ENCODE measurements at places on chromosomes 7 and 10. TPM values are rescaled to one million over a fixed set of nuclear protein-coding genes. Genes with fewer than 3 reads are reported as not detected.

The RET gene
- not detected for total RNA-seq

DNA sequence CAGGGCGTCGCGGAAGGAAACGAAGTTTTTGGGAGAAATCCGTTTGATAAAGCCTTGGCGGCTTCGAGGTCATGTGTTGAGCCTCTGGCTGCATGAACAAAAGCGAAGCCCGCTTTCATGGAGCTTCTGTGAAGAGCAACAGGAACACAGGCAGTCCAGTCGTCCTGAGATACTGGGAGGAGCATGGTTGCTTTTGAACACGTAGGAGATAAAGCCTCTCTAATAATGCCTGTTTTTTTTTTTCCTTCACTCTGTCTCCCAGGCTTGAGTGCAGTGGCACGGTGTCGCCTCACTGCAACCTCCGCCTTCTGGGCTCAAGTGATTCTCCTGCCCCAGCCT lies 473 bp upstream of the ZNF32 start:
- H3K4me1 ChIP-seq, result peaks cover 10% of the 10 kb centered on the region
- H3K27me3 ChIP-seq, result no peaks in the 10 kb centered on the region
- H3K36me3 ChIP-seq, result peaks cover 25% of the 10 kb centered on the region

DNA sequence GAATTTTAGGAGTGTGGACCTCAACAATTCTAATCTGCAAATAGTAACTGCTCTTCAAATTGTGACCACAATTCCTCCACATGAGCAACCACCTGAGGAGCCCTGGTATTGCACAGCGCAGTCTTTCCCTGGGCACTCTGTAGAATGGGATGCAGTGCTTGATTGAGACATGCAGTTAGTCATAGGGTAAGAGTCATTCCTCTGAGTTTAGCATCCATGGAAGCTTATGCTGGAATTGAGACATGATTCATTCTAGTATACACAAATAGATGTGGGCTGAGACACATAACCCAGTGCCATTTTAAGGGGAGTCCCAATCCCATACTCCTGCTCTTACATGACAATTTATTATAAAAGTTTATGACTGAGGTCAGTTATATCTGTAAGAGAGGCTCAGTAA lies 582.3 kb upstream of the CNTNAP2 start:
- no peaks in the 10 kb centered on the region for H3K27me3 ChIP-seq
- H3K4me3 ChIP-seq, result no peak overlapping the region
- no peaks in the 10 kb centered on the region for H3K36me3 ChIP-seq
- 0 out of 2 replicates have a peak, but pooled peaks cover 3% of the 10 kb centered on the region for H3K4me1 ChIP-seq

DNA sequence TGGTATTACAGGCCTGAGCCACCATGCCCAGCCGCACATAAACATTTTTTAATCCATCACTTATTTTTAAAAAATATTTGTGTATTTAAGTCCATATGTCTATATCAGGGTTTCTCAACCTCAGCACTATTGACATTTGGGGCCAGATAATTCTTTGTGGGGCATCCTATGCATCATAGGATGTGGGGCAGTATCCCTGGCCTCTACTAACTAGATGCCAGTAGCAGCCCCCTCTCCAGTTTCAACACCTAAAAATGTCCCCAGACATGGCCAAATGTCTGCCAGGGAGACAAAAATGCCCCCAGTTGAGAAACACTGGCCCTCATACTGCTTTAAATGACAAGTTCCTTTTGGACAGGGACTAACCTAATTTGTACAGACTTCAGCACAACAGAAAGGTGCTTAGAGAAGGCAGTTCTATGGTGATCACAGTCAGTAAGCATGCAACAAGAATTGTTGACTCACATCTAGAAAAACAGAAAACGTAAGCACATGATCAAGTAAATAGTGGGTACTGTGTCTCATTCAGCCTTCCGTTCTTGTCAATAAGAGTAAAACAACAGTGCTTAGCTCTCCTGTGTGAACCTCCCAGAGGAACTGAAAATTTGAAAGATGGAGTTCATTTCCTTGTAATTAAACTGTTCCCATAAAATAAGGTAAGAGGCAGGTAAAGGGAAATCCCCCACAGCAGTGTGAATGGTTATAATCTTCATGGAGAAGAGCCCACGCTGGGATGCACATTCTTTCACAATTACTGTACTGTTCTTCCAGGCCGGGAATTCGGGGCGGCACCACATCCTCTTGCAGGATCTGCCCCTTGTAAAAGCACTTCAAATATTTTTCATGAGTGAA lies 17.3 kb upstream of the ADRB1 start:
- no peaks in the 10 kb centered on the region for H3K36me3 ChIP-seq
- H3K4me1 ChIP-seq, result peaks cover 42% of the 10 kb centered on the region
- peak overlapping the region; percentile 94 for H3K27ac ChIP-seq
- peak overlapping the region; percentile 48 for H3K4me3 ChIP-seq
- peak; percentile 76 for DNase-seq

The EGFR gene
- total RNA-seq, result 64.6 TPM

DNA sequence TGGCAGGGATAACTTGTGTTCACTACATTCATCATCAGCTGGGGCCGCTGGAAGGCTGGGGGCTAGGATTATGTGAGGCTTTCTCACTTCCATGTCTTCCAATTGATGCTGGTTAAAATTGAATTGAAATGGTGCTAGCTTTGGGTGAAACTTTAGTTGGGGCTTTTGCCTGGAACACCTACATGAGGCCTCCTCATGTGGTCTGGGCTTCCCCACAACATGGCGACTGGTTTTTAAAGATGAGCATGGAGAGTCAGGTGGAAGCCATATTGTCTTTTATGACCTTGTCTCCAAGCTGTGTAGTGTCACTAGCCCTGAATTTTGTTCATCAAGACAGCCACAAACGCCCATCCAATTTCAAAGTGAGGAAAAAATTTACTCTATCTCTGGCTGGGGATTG lies 1033.9 kb downstream of the TYW1 start:
- no peaks in the 10 kb centered on the region for H3K4me1 ChIP-seq
- no peaks in the 10 kb centered on the region for H3K27me3 ChIP-seq
- no peak overlapping the region for H3K27ac ChIP-seq

- DNase-seq, result no peak
- no peaks in the 10 kb centered on the region for H3K4me1 ChIP-seq
- H3K4me3 ChIP-seq, result no peak overlapping the region
- H3K36me3 ChIP-seq, result no peaks in the 10 kb centered on the region
- no peak overlapping the region for H3K27ac ChIP-seq
Measured at GRCh38 chr10:80894797-80895467, 357.2 kb downstream of the SH2D4B start.

GRCh38 chr7:150912427-150912826 lies 60.1 kb downstream of the AOC1 start:
- no peaks in the 10 kb centered on the region for H3K36me3 ChIP-seq
- DNase-seq, result no peak
- no peak overlapping the region for H3K4me3 ChIP-seq
- peaks cover 56% of the 10 kb centered on the region for H3K27me3 ChIP-seq

- H3K27ac ChIP-seq, result peak overlapping the region; percentile 97
- H3K36me3 ChIP-seq, result no peaks in the 10 kb centered on the region
- H3K27me3 ChIP-seq, result no peaks in the 10 kb centered on the region
- peaks cover 46% of the 10 kb centered on the region for H3K4me1 ChIP-seq
- DNase-seq, result no peak
Measured at GRCh38 chr7:27179030-27179429, 4.9 kb upstream of the HOXA10 start.

- no peaks in the 10 kb centered on the region for H3K36me3 ChIP-seq
- no peak overlapping the region for H3K4me3 ChIP-seq
- no peak overlapping the region for H3K27ac ChIP-seq
- no peaks in the 10 kb centered on the region for H3K4me1 ChIP-seq
- no peak for DNase-seq
Measured at GRCh38 chr10:90526721-90527120, 331.1 kb downstream of the HTR7 start.

All from PC-3 (cell line).